Heart right ventricle (tissue), 16 donors: ENCODE measurements at places on chromosomes 3 and 15.

DNA sequence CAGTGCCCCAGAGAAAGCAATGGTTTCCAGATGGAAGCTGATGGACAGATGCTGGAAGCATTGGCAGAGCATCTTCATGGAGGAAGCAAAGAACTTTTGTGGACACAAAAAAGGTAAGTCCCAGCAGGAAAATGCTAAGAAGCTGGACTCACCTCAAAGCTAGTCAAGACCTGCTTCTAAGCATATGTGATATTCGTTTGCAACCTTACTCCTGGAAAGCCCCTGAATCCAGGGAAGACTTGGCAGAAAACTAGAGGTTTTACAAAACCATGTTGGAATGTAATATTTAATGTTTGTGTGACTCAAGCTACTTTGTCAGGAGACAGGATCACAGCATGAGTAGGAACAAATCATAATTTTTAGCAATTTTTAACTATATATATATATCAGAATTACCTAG lies 288.2 kb downstream of the BCHE start:
- DNase-seq = no peak

DNA sequence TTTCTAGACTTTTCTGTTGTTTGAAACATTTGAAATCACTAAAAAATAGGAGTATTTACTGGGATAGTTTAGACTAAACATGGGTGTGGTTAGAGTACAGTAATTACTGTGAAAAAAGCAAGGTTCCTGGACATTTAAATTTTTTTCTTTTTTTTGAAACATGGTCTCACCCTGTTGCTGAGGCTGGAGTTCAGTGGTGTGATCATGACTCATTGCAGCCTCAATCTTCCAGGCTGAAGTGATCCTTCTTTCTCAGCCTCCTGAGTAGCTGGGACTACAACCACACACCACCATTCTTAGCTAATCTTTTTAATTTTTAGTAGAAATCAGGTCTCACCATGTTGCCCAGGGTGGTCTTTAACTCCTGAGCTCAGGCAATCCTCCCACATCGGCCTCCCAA lies 20.4 kb upstream of the CELF6 start:
- DNase-seq = no peak

DNA sequence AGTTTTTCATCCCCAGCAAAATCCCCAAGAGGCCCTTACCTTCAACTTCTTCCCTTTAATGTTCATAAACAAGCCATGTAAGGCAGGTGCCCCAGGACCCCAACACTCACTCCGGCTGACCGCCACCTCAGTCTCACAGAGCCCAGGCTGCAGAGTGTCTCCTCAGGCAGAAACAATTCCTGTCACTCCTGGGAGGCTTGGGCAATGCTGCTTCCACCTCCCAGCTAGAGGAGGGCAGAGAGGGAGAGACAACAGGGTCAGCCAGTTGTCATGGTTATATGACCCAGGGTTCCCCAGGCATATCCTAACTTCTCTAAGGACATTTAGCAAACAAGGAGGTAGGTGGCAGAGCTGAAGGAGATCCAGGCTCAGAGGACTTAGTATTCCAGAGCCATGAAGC lies at the start of gene PLIN1:
Gene PLIN1, minus strand, starts transcription at position 156 of the 400 bp plus-strand sequence. CDS start 1,878 bp downstream, outside the sequence.
- DNase-seq = no peak

GRCh38 chr3:72976281-72976741 lies 20.3 kb upstream of the PPP4R2 start:
- DNase-seq = no peak

DNA sequence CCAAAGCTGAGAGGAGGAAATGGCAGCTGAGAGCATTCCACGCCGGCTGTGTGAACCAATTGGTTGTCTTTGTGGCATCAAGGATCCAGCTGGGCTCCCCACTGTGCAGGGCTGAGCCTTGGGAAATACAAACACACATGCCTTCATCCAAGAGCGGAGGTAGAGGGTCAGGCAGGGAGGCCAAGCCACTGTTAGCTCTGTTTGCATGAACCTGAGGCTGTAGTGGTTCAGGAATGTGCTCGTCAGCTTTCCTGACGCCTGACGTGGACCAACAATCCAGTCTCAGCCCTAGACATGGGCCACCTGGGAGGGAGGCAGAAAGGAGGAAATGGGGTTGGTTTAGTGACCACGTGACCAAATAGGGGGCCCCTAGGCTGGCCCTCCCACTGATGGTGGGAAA lies 276.9 kb downstream of the TLE3 start:
- DNase-seq = no peak

- no peak for DNase-seq
These were observed at the start of gene NTRK3 for GRCh38 chr15:88256279-88257230. Gene NTRK3 (minus strand): TSS chr15:88256739. CDS start chr15:88256153, 586 bp downstream.

DNA sequence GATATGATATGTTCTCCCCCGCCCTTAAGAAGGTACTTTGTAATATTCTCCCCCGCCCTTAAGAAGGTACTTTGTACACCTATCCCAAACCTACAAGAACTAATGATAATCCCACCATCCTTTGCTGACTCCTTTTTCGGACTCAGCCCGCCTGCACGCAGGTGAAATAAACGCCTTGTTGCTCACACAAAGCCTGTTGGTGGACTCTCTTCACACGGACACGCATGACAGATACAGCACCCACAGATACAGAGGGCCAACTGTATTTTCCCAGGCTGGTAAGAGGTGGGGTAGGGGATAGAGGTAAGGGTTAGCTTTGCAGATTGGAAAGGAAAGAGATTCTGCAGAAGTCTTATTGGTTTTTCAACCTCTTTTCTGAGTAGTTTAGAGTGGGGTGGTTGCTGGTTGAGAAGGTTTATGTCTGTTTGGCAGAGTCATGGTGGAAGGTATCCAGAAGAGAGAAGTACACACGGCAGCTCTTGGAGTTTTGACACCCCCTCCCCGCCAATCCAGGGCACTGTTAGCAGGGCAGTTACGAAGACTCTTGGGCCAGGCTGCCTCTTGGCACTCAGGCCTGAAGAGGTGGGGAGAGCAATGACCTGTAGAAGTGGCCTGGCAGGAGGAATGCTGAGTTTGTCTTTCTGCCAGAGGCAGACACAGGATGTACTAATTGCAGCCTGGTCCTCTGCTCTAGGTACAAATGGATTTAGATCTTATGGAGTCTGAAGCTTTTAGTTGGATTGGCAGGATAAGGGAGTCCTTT lies 36.0 kb upstream of the IDH2 start:
- peak; percentile 28 for DNase-seq
